Hepatocyte (in vitro differentiated cells): ENCODE measurements at places on chromosomes 1 and 21. TPM values are rescaled to one million over a fixed set of nuclear protein-coding genes. Genes with fewer than 3 reads are reported as not detected.

FAM72A gene
- 0.83 and 0.92 TPM in 2 replicates for total RNA-seq

- no peak for DNase-seq
Measured at GRCh38 chr1:192100686-192101468, 57.4 kb upstream of the RGS18 start.

DNA sequence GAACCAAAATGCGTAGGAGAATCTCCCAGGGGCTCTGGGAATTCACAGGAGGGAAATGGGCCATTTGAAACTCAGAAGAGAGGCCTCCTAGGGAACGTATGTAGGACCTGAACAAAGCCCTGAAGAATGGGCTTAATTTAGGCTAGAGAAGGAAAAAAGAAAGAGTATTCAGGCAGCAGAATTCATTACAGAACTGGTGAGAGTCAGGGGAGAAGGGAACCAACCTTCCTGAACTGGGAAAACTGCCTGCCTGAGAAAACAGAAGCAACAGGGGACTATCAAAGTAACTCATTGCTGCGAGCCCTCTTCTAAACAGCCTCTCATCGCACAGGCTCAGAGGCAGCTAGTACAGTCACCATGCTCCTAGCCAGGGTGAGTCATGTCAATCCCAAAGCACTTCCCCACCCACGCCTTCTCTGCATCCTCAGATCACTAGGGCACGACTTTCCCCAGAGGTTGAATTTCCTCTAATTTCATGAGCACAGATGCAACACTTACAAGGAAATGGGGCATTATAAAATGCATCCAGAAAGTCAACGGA lies 98.1 kb downstream of the ADSS2 start:
- peak; percentile 83 for DNase-seq

GRCh38 chr1:16915627-16915973 lies 6.1 kb upstream of the CROCC start:
- no peak for DNase-seq

GRCh38 chr1:19799230-19800075 lies at the start of gene TMCO4:
Gene TMCO4, minus strand, starts transcription at chr1:19799916. Its CDS starts 19,158 bp downstream, at chr1:19780758.
- DNase-seq = peak; percentile 89
